ENCODE measurements at places on chromosomes 7 and 10. TPM values are rescaled to one million over a fixed set of nuclear protein-coding genes. Genes with fewer than 3 reads are reported as not detected.

The HEPACAM2 gene
- total RNA-seq: not detected

The SUN3 gene
- total RNA-seq: not detected

The HOXA13 gene
- not detected for total RNA-seq

The ADARB2 gene
- not detected for total RNA-seq

The TDRD1 gene
- total RNA-seq: 0.09 TPM

The PRSS37 gene
- total RNA-seq: not detected

The RBP3 gene
- not detected for total RNA-seq

The H2BK1 gene
- 1.1 TPM for total RNA-seq

The CPEB3 gene
- total RNA-seq: 1.7 TPM

The LRRC18 gene
- not detected for total RNA-seq

The FLNC gene
- not detected for total RNA-seq

The EMX2 gene
- total RNA-seq: not detected

The HTRA1 gene
- total RNA-seq: not detected

The MYO1G gene
- total RNA-seq: 533 TPM

The KLLN gene
- 0.86 TPM for total RNA-seq

The DPCD gene
- 2.0 TPM for total RNA-seq

The CYP2E1 gene
- 0.39 TPM for total RNA-seq

The SORCS1 gene
- total RNA-seq: not detected

The GIMAP2 gene
- 79.2 TPM for total RNA-seq

The PKD1L1 gene
- 0.09 TPM for total RNA-seq

The CPXM2 gene
- total RNA-seq: not detected

The JCAD gene
- 3.2 TPM for total RNA-seq

The GBX1 gene
- not detected for total RNA-seq

The LAMB4 gene
- not detected for total RNA-seq

The FAM13C gene
- total RNA-seq: not detected

The GNGT1 gene
- not detected for total RNA-seq

The INSIG1 gene
- 114 TPM for total RNA-seq

The HMX3 gene
- total RNA-seq: not detected

The VENTX gene
- total RNA-seq: not detected

The ACTL6B gene
- not detected for total RNA-seq

The MYOF gene
- 2.6 TPM for total RNA-seq

The C7orf33 gene
- total RNA-seq: not detected

The ADCYAP1R1 gene
- total RNA-seq: not detected

The KIN gene
- 12.5 TPM for total RNA-seq

The SLC18A3 gene
- not detected for total RNA-seq

The RASSF4 gene
- total RNA-seq: 0.23 TPM

The CPA1 gene
- not detected for total RNA-seq

The TUBB8 gene
- not detected for total RNA-seq

The PIP gene
- not detected for total RNA-seq

The PLPP4 gene
- total RNA-seq: not detected

The ZFAND2A gene
- total RNA-seq: 21.8 TPM

The SPAG6 gene
- 0.61 TPM for total RNA-seq

The SYNPO2L gene
- total RNA-seq: not detected

The ABCF2 gene
- total RNA-seq: 45.5 TPM

The RELN gene
- total RNA-seq: not detected

The TRPV5 gene
- not detected for total RNA-seq

The OR2A7 gene
- 3.9 TPM for total RNA-seq

The PTPN20 gene
- total RNA-seq: 2.8 TPM

The STN1 gene
- 36.6 TPM for total RNA-seq

The MPP7 gene
- total RNA-seq: 5.6 TPM

The CALHM1 gene
- 0.25 TPM for total RNA-seq

The LIPK gene
- total RNA-seq: not detected

The TMEM213 gene
- total RNA-seq: not detected

Measured in T-helper 2 cell treated with Interferon-gamma antibody and Interleukin-4, amounts not matched to agents 100 ng/mL and 5 ng/mL, for 36 hours (primary cell).